NCI-H524 treated with DMSO at 0.1 percent for 48 hours (cell line): ENCODE measurements at places on chromosomes 11 and 22.

- no peak for DNase-seq
Observed at GRCh38 chr11:9893474-9893873, 229.6 kb downstream of the SWAP70 start.

- DNase-seq = peak; percentile 26
Observed at GRCh38 chr22:48782811-48783511, 1044.7 kb downstream of the BRD1 start.

DNA sequence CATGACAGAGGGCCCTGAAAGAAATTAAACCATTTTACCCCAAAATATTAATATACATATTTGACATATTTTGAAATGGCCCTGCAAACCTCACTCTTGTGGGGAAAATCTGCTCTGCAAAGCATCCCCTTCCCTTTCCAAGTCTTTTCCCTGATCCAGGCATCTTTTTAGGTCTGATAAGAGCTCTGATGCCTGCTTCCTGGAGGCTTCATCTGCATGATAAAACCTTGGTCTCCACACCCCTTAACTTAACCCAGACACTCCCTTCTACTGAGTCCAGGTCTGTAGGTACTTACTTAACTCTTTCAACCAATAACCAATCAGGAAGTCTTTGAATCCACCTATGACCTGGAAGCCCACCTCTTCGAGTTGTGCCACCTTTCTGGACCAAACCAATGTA is 1.8 kb upstream of the LGALS12 start:
- DNase-seq = no peak

GRCh38 chr11:121082670-121083069 is 18.4 kb upstream of the TECTA start:
- DNase-seq = no peak

DNA sequence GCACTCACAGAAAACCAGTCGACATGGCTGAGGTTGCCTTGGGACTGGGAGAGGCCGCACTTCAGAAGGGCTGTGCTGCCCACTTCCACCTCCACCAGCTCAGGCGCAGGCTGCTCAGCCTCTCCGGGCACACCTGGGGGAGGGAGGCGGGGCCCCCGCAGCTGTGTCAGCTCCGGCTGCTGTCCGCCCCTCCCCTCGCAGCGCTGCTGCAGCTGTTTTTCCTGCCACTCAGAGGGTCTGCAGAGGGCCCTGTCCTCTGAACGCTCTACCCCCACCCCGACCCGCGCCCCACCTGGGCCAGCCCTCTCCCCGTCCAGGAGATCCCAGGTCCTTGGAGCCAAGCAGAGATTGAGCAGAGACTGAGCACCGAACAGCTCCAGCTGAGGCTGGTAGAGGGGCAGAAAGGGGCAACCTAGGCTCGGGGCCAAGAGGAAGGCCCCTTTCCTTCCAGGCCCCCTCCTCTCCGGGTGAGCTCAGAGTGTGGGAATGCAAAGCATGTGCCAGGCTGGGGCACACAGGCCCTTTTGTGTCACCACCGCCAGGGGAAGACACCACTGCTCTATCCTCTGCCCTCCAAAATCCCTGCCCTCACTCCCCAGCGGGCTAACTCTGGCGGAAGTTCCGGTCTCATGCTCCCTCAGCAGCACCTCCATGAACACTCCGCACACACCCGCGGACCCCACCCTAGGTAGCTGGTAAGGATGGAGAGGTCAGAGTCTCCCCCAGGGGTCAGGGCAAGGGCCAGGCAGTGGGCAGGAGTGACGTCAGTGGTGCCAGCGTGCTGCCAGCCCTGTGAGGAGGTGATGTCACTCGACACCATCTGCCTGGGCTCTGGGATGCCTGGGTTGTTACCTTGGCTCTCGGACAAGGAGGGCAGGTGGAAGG is 1.6 kb downstream of the MCAM start:
- no peak for DNase-seq

DNA sequence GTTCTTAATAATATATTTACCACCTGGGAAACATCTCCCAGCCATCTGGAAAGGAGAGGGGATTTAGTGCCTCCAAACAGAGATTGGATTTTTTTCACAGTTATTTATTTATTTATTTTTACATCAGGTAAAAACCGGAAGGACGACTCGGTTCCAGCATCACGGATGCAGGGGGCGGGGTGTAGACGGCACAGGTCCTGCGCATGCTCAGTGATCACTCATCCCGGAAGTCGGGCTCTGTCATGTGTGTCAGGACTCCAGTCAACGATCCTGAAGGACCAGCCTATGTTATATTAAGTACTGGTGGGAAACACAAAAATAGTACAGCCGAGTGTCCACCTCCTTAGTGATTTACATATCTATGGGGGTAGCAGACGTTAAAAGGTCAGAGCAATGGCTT is 467.6 kb downstream of the NTM start:
- DNase-seq = no peak

GRCh38 chr11:108973402-108974162 is 308.7 kb downstream of the DDX10 start:
- no peak for DNase-seq
